Stimulated activated naive CD8-positive, alpha-beta T cell treated with anti-CD3 and anti-CD28 coated beads, Interleukin-15, amount 100 ng/mL, for 72 hours (primary cell): ENCODE measurements at places on chromosomes 6 and 20.

GRCh38 chr20:41300886-41301285 is 16.6 kb downstream of the ZHX3 start:
- DNase-seq: no peak

DNA sequence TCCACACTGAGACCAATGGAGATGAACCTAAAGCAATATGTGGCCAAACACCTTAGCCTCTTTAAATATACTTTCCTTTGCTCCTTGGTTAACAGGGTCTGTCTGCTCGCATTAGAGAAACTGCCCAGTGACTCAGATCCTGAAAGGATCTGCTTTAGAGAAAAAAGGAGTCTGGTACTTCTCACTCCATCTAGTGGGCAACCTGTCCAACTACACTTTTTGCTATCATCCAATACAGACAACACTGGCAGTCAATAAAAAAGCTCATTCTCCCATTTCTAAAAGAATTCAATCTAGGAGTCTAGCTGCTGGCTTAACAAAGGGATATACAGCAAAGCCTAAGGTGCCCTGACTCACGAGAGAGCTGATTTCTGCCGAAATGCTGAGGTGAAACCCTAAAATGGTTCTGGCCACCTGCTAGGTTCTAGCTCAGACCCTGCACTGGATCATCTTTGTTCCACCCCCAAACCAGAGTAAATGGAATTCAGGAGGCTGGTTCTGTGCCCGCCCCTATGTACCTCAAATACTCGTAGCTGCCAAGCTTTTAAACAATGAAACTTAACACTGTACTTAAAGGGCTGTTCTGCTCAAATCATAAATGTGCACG is 11.5 kb downstream of the GNL1 start:
- DNase-seq: no peak

DNA sequence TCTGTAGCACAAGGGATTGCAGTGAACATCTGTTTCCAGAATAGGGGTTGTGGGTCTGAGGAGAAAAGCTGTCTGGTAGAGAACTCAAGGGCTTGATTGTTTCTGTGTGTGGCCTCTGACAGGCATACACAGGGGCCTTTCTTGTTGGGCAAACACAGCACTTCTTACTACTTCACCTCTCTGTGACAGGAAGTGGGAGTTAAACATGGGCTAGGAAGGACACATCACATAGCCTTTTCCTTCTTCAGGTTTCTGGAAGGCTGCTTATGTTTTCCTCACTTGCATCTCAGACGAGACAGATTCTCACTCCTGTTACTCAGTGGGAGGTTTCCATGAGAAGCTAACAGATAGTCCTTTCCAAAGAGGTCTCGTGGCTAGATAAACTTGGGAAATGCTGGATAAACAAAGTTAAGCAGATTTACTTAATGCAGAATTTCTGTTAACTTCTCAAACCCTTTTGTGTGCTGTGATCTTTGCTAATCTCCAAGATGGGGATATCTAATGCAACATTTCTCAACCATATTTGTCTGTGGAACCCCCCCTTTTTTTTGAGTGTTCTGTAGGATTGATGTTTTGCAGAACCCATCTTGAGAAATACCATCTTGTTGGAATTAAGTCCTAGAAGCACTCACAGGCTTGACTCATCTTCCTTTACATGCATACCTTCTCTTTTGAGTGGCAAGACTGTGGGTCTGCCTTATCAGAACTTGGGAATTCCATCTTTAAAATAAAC is 41.9 kb upstream of the RNF8 start:
- DNase-seq: no peak

GRCh38 chr6:105560611-105561066 is 157.8 kb upstream of the PREP start:
- DNase-seq: peak; percentile 24

- no peak for DNase-seq
These were observed 36.4 kb downstream of the ERMARD start for GRCh38 chr6:169787797-169788196.

DNA sequence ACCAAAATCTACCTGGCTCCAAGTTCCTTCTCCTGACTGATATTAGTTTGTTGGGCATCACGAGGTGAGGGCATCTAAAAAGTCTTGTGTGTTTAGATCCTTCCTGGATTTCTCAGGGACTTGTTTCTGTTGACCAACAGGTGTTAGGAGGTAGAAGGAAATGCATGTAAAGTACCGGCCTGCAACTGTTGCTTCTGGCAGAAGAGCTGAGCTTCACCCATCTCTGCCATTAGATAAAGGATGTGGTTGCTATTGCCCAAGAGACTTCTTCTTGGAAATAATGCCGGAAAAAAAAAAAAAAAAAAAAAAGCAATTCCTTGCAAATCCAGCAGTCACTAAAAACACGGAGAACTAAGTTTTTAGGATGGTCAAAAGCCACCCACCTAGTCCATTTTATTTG is 303.1 kb downstream of the CDH26 start:
- DNase-seq: no peak

- DNase-seq: no peak
These were observed 21.9 kb upstream of the GCLC start for GRCh38 chr6:53566755-53567154.

DNA sequence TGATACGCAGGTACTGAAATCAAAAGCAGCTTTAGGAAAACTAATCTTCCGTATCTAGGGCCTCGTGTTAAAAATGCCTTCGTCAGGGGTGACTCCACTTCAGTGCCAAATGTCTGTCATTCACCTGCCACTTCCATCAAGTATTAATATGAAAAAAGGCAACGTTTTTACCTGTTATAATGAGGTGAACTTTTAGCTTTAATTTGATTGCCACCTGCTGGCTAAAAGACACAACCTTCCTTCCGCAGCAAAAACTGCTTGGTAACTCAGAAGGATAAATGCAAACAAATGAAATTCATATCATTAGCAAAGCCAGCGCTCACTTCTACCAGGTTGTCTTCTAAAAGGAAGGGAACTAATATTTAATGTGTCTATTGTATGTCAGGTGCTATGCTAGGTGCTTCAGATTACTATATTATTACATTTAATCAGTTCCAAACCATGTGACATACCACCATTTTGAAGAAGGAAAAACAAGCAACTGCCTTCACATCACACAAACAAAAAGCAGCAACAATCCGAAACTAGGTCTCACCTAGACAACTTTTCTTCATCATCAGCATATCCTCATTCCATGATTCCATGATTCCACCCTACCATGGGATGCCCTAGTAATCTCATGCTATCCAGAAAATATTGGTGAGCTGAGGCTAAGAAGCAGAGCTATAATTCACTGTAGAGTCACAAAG is 20.6 kb upstream of the ARHGAP18 start:
- peak; percentile 29 for DNase-seq

DNA sequence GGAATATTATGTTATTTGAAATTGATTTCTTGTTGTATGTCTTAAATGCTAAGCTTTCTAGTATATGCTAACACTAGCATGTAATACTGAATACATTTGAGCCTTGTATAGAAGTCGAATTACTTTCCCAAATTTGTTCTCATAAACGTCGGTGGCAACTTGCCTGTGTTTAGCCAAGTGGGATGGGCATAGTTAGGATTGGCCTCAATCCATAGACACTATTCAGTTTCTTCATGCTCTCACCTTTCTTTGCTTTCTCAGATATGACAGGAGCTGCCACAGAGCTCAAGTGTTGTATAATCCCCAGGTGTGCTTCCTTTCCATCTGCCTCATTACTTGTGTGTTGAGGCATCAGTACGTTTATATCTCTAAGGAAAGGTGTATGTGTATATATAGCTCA is 19.3 kb downstream of the ZNF334 start:
- DNase-seq: no peak

- DNase-seq: no peak
These were observed 20.8 kb downstream of the SHLD1 start for GRCh38 chr20:5770987-5771318.

DNA sequence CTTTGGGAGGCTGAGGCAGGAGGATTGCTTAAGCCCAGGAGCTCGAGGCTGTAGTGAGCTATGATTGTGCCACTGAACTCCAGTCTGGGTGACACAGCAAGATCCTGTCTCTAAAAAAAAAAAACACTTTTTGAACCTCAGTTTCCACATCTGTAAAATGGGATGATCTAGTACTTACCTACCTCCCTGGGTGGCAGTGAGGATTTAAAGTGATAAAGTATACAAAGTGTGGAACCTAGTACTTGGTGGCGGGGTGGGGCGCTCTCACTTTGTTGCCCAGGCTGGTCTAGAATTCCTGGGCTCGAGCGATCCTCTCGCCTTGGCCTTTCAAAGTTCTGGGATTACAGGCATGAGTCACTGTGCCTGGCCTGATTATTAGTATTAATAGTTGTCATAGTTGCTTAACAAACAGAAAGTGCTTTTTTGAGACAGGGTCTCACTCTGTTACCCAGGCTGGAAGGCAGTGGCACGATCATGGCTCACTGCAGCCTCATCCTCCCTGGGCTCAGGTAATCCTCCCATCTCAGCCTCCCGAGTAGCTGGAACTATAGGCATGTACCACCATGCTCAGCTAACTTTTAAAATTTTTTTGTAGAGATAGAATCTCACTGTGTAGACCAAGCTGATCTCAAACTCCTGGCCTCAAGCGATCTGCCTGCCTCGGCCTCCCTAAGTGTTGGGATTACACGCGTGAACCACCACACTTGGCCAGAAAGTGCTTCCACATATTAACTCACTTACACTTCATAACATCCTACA is 7.0 kb upstream of the PLTP start:
- no peak for DNase-seq

GRCh38 chr20:47796971-47797370 is 11.7 kb upstream of the SULF2 start:
- no peak for DNase-seq

DNA sequence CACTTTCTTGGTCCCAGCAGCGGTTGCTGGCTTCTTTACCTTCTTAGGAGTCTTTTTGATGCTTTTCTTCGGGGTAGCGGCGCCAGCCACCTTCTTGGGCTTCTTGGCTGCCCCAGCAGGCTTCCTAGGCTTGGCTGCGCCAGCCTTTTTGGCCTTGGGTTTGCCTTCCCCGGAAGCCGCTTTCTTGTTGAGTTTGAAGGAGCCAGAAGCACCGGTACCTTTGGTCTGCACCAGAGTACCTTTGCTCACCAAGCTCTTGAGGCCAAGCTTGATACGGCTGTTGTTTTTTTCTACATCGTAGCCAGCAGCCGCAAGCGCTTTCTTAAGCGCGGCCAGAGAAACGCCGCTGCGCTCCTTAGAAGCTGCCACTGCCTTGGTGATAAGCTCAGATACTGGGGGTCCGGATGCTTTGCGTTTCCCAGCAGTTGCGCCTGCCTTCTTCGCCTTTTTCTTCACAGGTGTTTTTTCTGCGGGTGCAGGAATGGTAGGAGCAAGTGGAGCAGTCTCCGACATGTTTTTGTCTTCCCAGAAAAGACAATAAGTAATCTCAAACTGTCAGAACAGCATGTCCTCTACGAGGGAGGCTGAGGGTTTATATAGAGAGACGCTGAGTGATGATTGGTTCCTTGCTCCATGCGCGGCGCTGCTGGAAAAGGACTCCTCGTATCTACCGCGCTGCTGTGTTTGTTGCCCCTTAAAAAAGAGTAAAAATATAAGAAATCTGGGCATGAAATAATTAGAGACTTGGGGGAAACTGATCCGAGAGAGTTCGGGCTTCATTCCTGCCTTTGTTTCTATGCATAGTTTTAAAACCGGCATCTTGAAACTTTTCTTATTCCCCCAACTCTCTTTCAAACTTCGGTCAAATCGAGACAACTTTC is 130.3 kb upstream of the BTN3A2 start:
- peak; percentile 85 for DNase-seq

DNA sequence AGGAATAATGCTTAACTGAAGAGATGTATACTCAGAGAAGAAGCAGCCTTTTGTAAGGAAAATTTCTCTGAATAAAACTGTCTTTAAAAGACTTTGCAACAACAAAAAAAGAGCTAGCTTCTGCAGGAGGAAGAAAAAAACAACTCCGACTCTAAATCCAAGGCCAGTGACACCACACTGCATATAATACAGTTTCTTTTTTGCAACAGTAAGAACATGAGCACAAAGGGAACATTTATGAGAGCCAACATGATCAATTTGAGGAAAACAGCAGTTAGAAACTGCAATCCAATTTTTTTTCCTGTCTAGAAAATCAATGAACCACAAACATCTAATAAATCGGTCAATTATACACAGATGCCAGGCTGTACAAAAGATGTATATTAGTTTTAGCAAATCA is 42.9 kb upstream of the UST start:
- no peak for DNase-seq

- no peak for DNase-seq
These were observed 9.5 kb upstream of the PAQR8 start for GRCh38 chr6:52352239-52353018.

DNA sequence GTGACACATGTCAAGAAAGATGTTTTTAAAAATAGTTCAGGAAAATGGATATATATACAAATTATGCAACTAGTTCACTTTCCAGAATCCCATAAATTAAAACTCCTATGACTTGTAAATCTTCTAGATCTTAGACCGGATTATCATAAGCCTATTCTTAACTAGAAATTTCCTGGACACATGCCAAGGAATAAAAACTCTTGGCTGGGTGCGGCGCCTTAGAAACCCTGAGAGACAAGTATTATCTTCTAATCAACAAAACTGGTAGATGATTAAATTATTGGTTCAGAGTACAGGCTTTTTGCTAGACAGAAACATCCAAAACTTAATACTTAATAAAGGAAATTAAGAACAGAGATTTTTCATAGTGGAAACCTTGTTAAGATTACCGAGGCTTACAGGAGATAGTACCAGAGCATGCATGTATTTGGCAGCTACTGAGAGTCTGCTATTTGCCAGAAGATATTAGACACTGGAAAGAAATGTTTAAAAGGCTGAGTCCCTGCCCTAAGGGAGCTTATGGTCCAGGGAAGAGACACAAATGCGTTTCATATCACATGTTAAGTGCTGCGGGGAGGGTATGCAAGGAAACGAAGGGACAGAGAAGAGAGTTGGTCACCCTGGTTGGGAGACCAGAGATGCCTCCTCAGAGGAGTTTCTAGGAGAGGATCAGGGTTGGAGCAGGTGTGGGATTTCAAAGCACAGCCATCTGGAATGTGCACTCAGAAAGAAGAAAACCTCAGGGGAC is 46.5 kb upstream of the IFNGR1 start:
- DNase-seq: no peak

GRCh38 chr6:70415660-70416059 is 2.4 kb downstream of the FAM135A start:
- no peak for DNase-seq

DNA sequence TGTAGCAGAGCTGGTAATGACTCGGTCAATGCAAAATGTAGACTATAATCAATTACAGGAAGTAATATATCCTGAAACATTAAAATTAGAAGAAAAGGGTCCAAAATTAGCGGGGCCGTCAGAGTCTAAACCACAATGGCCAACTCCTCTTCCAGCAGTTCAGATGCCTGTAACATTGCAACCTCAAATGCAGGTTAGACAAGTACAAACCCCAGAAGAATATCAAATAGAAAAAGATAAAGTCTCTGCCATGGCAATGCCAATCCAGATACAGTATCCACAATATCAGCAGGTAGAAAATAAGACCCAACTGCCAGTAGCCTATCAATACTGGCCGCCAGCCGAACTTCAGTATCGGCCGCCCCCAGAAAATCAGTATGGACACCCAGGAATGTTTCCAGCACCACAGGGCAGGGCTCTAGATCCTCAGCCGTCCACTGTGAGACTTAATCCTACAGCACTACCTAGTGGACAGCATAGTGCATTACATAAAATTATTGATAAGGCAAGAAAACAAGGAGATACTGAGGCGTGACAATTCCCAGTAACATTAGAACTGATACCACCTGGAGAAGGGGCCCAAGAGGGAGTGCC is 158.4 kb downstream of the GPX5 start:
- no peak for DNase-seq

- peak; percentile 99 for DNase-seq
These were observed at the start of gene SPAG4 for GRCh38 chr20:35615667-35616464. TSS of gene SPAG4 (plus strand) at chr20:35615829. CDS start at chr20:35616004, 175 bp downstream.

GRCh38 chr20:20638878-20639277 is 73.6 kb downstream of the RALGAPA2 start:
- no peak for DNase-seq

GRCh38 chr6:130482645-130483390 is 117.0 kb downstream of the TMEM200A start:
- no peak for DNase-seq
